ENCODE measurements at places on chromosomes 11 and 22. TPM values are rescaled to one million over a fixed set of nuclear protein-coding genes. Genes with fewer than 3 reads are reported as not detected.

DNA sequence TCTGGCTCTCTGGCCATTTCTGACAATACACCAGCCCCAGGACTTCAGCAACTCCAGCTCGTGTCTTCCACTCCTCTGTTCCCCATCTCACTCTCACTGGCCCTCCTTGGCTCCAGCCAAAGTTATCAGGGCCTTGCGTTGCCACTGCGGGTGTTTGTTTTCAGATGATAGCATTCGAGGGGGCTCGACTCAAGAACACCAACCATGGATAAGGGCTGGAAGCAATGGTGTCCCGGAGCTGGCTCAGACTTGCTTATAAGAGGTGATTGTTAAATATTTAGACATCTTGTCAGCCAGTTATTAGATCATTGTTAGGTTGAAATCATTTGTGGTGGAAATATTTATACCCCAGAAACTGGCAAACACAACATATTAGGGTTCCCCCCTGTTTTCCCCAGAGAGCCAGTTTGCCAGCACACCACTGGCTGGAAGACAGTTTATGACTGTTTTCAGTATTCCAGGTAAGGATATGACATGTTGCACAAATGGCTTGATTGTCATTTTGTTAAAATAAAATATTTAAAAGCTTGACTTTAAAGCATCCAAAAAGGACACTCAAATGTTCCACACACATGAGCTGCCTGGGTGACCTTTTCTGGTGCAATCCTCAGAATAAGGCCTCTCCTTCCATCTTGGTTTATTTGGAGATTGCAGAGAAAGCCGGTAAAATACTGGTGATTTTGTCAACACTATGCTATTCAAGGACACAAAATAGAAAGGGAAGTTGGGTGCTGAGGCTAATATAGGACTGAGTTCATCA, 98.3 kb downstream of the FBXO7 start:
- H3K4me1 ChIP-seq = no peaks in the 10 kb centered on the region
- peak overlapping the region; percentile 45 for H3K27ac ChIP-seq
- no peak for DNase-seq
- H3K27me3 ChIP-seq = no peaks in the 10 kb centered on the region
- no peaks in the 10 kb centered on the region for H3K36me3 ChIP-seq

DNA sequence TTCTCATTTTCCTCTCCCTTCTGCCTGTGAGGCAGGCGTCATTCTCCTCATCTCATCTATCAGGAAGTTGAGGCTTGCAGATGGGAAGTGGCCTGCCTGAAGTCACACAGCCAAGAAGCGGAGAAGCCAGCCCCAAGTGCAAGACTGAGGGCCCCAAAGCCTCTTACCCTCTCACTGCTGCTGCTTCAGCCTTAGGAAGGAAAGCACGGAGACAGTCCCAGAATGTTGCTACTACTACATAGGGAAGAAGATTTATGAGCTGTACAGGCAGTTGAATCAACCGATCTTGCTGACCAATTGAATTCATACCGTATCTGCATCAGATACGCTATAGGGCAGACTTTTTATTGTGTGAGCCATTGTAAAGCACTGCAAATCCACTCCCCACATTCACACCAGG, 89.0 kb downstream of the CWC15 start:
- no peak overlapping the region for H3K4me3 ChIP-seq
- H3K27me3 ChIP-seq = no peaks in the 10 kb centered on the region
- no peak overlapping the region for H3K27ac ChIP-seq
- H3K36me3 ChIP-seq = peaks cover 31% of the 10 kb centered on the region

DNA sequence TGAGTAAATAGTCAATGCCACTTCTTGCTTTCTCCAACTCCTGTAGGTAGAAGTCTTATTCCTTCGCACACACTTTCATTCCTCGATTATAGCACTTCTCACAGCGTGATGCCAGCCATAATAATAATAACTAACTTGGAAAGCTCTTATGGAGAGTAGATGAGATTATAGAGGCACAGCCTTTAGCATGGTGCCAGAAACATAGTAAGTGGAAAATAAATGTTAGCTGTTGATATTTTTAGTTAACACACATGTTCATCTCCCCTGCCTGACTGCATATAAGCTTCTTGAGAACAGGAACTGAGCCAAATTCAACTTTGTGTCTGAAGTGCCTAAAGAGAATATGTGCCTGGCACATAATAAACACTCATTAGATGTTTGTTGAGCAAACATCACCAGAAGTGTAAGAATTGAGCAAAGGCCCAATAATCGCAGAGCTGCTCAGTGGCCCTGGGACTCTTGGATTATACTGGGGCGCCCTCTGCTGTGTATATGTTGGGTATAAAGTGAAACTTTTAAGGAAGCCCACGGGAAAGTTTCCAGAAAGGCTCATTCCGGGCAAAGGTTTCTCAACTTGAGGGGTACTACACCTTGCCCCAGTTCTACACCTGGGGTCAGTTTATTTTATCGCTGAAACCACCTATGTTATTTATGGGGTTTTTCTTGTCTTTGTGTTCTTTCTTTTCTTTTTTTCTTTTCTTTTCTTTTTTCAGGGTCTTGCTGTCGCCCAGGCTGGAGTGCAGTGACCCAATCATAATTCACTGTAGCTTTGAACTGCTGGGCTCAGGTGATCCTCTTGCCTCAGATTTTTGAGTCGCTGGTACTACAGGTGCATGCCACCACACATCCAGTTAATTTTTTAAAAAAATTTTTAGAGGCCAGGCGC, 22.3 kb downstream of the SLN start:
- peak; percentile 42 for DNase-seq
- H3K4me1 ChIP-seq = peaks cover 7% of the 10 kb centered on the region
- H3K36me3 ChIP-seq = no peaks in the 10 kb centered on the region
- H3K4me3 ChIP-seq = no peak overlapping the region

DNA sequence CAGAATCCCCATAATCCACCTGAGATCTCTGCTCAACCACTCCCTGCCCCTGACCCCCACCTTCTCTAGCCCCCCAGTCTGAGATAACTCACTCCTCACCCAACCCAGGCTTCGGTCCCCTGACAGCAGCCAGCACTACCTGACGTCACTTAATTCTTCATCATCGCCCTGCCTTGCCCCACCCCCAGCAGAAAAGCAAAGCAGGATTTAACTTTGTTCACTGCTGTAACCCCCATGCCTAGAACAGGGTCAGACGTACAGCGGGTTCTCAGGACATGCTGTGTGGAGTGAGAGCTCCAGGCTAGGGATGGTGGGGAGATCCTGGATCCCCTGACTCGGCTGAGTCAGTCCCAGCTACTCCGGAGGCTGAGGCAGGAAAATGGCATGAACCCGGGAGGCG, 45.8 kb downstream of the ELFN2 start:
- no peak for DNase-seq
- H3K27ac ChIP-seq = no peak overlapping the region
- no peaks in the 10 kb centered on the region for H3K36me3 ChIP-seq
- peaks cover 91% of the 10 kb centered on the region for H3K27me3 ChIP-seq
- H3K4me1 ChIP-seq = peaks cover 5% of the 10 kb centered on the region

DNA sequence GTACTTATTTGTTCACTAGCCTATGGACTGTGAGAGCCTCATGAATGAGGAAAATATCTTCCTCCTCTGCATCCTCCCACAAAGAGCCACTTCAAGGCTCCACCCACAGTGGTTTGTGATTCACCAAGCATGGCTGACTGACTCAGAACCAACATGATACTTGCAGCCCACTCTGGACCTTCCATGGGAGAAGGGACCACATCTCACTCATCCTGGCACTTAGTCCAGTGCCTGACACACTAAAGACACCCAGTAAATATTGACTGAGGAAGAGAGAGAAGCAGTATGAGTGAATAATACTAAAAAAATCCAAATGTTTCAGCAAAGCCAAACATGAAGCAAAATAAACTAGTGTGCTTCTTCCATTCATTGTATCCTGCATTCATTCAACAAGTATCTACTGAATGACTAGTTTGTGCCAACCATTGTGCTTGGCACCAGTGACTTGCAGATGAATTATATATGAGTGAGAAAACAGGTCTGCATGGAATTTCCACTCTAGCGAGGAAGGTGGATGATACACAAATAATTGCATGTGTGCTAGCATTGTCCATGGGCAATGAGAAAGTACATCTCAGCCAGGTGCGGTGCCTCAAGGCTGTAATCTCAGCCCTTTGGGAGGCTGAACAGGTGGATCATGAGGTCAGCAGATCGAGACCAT, 54.9 kb upstream of the BLID start:
- H3K27me3 ChIP-seq = no peaks in the 10 kb centered on the region
- DNase-seq = no peak
- no peaks in the 10 kb centered on the region for H3K4me1 ChIP-seq
- H3K27ac ChIP-seq = no peak overlapping the region

DNA sequence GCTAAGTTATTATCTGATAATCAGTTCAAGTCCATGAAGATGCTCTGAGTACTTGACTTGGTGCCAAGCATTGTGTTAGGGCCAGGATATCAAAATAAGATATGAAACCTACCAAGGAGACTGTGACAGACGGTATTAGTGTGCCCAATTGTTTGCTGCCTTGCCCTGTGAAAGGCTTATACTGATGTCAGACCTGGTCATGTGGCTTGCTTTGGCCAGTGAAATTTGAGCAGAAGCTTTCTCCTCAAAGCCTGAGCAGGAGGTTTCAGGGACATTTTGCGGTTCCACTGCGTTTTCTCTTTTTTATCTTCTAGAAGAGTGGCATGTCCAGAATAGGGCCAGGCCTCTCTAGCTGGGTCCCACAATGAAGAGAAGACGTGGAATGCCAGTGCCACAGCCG, 15.8 kb upstream of the PKNOX2 start:
- peaks cover 10% of the 10 kb centered on the region for H3K27me3 ChIP-seq
- H3K4me3 ChIP-seq = no peak overlapping the region
- no peak for DNase-seq
- no peak overlapping the region for H3K27ac ChIP-seq
- H3K4me1 ChIP-seq = no peaks in the 10 kb centered on the region

GRCh38 chr11:121383716-121384115, 68.4 kb upstream of the SORL1 start:
- peak overlapping the region; percentile 71 for H3K27ac ChIP-seq
- DNase-seq = no peak
- H3K27me3 ChIP-seq = no peaks in the 10 kb centered on the region
- peaks cover 25% of the 10 kb centered on the region for H3K4me1 ChIP-seq
- H3K36me3 ChIP-seq = no peaks in the 10 kb centered on the region

DNA sequence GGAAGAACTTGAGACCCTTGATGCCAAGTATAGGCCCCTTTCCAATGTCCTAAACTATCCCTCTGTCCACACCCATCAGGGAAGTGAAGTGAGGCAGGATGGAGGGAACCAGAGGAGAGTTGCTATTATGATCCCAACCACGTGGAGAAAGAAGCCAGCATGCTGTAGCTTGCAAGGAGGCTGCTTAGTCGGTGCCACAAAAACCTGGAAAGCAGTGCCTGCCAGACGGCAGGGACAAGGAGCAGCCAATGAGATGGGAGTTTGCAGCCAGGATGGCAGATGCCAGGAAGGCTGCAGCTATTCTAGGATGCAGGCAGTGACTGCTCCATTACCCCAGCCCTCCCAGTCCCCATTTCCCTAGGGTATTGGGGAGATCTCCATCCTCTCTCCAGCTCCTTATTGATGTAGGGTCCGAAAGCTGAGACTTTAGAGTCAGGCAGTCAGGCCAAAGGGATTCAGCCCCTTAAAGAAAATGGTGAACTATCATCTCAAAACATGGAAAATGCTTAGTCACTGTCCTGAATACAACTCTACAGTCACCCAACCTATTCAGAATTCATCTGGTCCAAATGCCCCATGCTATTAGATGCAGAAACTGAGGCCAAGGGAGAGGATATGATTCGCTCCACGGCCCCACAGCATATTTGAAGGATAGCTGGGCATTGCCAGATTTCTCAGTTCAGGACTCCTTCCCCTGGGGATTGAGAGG, 18.4 kb upstream of the LRRC55 start:
- H3K4me3 ChIP-seq = no peak overlapping the region
- H3K4me1 ChIP-seq = peaks cover 7% of the 10 kb centered on the region
- no peaks in the 10 kb centered on the region for H3K27me3 ChIP-seq
- no peaks in the 10 kb centered on the region for H3K36me3 ChIP-seq
- no peak for DNase-seq

GRCh38 chr22:42701694-42702093, 19.0 kb downstream of the A4GALT start:
- H3K27ac ChIP-seq = peak overlapping the region; percentile 96
- no peaks in the 10 kb centered on the region for H3K27me3 ChIP-seq
- no peak overlapping the region for H3K4me3 ChIP-seq

- DNase-seq = peak; percentile 53
- no peaks in the 10 kb centered on the region for H3K36me3 ChIP-seq
- peaks cover 33% of the 10 kb centered on the region for H3K4me1 ChIP-seq
- H3K27ac ChIP-seq = peak overlapping the region; percentile 75
- H3K27me3 ChIP-seq = no peaks in the 10 kb centered on the region
Observed at GRCh38 chr11:130580372-130580771, 131.9 kb downstream of the ADAMTS15 start.

- no peak for DNase-seq
- H3K27me3 ChIP-seq = peaks cover 81% of the 10 kb centered on the region
- H3K4me1 ChIP-seq = no peaks in the 10 kb centered on the region
- H3K27ac ChIP-seq = no peak overlapping the region
Observed at GRCh38 chr22:39818094-39818493, 75.5 kb downstream of the ENTHD1 start.

GRCh38 chr22:29994027-29994715, 86.1 kb upstream of the HORMAD2 start:
- no peak overlapping the region for H3K4me3 ChIP-seq
- peak overlapping the region; percentile 37 for H3K27ac ChIP-seq
- no peaks in the 10 kb centered on the region for H3K27me3 ChIP-seq
- DNase-seq = no peak
- H3K4me1 ChIP-seq = peaks cover 26% of the 10 kb centered on the region
- H3K36me3 ChIP-seq = peaks cover 48% of the 10 kb centered on the region

- peaks cover 37% of the 10 kb centered on the region for H3K36me3 ChIP-seq
- no peak overlapping the region for H3K4me3 ChIP-seq
- DNase-seq = peak; percentile 39
- H3K4me1 ChIP-seq = peaks cover 26% of the 10 kb centered on the region
Observed at GRCh38 chr22:29128891-29129807, 56.3 kb downstream of the KREMEN1 start.

GRCh38 chr11:111414267-111414931, 35.3 kb upstream of the POU2AF1 start:
- H3K4me3 ChIP-seq = no peak overlapping the region
- peaks cover 27% of the 10 kb centered on the region for H3K4me1 ChIP-seq
- no peaks in the 10 kb centered on the region for H3K27me3 ChIP-seq
- H3K27ac ChIP-seq = no peak overlapping the region
- DNase-seq = no peak

DNA sequence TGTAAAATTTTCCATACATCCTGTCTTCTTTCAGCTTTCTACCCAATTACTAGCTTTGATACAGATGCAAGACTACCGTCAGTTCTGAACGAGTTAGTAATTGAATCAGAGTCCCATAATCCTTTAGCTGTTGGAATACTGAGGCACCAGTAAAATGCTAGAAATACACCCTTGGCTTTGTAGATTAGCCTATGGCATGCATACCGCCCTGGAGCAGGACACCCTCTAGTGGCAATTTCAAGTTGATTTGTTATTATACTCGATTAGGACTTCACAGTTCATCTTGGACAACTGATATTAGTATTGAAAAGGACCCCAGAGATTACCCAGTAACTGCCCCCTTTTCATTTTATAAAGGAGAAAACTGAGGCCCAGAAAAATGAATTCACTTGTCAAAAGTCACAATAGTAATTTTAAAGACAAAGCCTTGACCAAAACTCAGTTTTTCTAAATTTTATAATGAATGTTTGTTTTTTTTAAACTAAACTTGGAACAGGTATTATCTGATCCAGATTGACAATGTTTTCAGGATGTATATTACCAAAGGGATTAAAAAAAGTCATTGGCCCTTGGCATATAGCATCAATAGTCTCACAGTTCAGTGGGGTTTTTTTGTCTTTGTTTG, 72.6 kb downstream of the HIPK3 start:
- H3K36me3 ChIP-seq = peaks cover 8% of the 10 kb centered on the region
- peak overlapping the region; percentile 31 for H3K27ac ChIP-seq
- no peak overlapping the region for H3K4me3 ChIP-seq
- H3K4me1 ChIP-seq = peaks cover 99% of the 10 kb centered on the region
- DNase-seq = no peak

Gene PRR5
- total RNA-seq = 2.9 TPM

Gene OR56A1
- total RNA-seq = not detected

Gene H19
- 634 TPM for total RNA-seq

Gene GPR83
- total RNA-seq = 0.25 TPM

Gene APOL4
- total RNA-seq = 4.7 TPM
